Stimulated activated CD4-positive, alpha-beta T cell treated with anti-CD3 and anti-CD28 coated beads, Interleukin-12 subunit alpha, Interleukin-12 subunit beta, amount 100 ng/mL, for 48 hours (primary cell): ENCODE measurements at places on chromosomes 2 and 18.
A peak's percentile ranks its signal among the peaks of the same experiment; 100 is the strongest.

- no peak for DNase-seq
Observed at GRCh38 chr18:23584019-23584983, 2.0 kb downstream of the NPC1 start.

DNA sequence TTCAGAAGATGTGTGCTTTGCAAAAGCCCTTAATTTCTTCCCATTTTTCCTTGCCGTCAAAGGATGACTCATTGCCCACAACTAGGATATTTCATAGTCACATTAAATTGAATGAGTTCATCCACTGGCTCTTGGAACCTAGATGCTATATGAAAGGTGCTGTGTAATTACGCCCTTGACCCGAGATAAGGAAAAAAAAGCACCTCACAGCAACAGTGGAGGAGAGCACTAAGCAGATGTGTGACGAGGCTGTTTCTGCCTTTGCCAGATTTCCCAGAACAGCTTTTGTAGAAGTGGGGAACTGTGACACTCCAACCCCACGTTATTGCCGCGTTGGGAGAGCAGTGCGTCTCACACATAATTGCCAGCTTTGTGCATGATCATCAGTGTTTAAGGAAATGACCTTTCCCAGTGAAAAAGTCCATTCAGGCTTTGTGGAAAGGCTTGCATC is 33.3 kb upstream of the TMEM87B start:
- no peak for DNase-seq

DNA sequence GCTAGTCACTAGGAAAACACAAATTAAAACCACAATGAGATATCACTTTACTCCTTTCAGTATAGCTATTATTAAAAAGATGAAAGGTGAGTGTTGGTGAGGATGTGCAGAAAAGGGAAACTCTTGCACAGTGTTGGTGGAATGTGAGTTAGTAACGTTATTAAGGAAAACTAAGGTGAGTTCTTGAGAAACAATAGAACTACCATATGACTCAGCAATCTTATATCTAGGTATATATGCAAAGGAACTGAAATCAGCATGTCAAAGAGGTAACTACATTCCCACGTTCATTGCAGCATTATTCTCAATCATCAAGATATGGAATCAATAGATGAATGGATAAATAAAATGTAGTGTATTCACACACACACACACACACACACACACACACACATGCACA is 117.3 kb upstream of the HNMT start:
- no peak for DNase-seq

GRCh38 chr2:48910961-48911360 is 155.4 kb upstream of the LHCGR start:
- no peak for DNase-seq

DNA sequence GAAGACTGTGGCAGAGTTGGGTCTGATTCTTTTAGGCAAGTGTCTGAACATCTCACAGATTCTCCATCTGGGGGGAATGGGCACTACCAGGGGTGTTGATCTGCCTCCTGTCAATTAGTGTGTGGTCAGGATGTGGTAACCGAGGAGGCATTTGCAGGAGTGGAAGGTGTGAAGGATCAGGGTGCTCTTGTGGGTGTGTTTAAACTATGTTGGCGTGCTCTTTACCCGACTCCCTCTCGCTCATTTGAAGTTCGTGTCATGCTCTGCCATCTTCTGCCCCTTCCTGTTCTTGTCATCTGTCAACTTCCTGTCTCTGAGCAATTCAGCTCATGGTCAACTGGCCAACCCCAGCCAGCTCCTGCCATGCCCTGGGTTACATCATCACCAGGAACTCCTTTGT is 107.9 kb downstream of the RTN4 start:
- DNase-seq = no peak

DNA sequence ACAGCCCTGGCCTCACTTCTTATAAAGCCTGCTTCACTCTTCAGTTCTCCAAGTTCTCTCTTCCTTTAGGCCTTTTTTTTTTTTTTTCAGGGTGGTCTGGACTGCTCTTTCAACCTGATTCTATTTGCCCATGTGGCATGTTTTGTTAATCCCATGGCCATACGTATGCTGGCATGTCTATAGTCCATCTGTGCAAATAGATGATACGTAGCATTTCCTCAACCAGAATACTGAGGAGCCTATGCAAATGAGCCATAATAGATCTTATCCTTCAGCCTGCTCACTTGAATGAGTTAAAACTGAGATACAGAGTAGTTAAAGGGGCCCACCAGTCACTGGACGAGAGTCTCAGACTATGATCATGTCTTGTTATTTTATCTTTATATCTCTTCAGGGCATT is 265.2 kb upstream of the CXCR4 start:
- no peak for DNase-seq

DNA sequence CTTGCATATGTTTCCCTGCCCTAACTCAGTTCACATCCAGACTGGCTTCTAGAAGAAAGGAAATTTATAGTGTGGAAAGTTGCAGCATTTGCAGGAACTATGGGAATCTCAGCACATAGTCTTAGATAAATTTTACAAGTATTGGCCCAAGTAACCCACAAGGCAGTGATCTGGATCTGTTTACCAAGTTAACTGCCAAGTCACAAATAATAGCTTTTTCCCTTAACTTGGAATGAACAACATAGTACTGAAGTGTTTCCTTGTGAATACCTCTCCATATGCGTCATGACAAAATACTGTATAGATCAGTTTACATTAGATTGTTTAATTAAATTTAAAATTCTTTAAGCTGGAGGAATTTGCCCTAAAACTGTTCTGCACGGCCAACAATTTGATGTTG is 255.8 kb upstream of the EPAS1 start:
- no peak for DNase-seq

- no peak for DNase-seq
Observed at GRCh38 chr18:26538524-26538923, 9.8 kb downstream of the KCTD1 start.

GRCh38 chr2:47008381-47009252 is 93.0 kb upstream of the MCFD2 start:
- no peak for DNase-seq

DNA sequence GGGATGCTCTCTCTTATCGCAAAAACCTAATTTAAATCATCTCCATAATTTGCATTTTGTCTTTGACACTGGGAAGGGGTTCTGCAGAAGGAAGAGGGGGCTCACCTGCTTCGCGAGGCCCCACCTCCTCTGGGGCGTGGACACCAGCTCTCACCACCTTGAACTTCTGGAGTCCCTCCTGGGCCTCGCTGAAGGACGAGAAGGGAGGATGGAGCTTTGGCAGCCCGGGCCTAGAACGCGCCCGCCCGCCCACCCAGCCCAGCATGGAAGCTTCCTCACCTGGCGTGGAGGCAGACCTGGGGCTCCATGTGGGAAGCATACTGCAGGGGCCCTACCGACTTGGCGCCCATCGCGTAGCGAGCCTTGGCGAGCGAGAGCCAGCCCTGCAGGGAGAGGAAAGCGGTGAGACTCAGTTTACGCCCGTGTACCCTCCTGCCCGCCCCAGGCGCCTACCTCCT is 1.1 kb upstream of the IMP4 start:
- no peak for DNase-seq

DNA sequence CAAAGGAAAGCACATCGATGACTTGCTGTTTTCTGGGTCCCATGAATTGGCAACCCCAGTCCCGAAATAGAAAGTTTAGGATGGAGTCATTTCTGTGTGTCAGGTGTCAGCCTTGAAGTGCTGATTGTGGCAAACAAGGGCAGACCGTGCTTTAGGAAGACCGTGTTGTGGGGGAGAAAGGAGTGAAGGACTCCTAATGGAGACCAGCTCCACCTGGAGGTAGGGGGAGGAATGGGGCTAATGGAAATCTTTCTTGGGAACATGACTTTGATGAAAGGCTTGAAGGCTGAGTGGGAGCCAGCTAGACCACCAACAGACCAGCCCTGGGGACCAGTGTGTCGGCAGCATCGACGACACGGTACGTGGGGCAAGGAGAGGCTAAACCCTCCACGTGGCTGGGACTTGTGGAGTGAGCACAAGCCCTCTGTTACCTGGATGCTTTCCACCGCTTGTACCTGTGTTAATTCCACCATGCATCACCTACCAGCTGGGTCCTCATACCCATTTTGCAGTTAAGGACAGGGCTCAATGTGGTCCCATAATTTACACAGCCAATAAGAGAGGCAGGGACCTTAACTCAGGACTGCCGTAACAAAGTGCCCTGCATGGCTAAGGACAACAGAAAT is 104.2 kb downstream of the SH3BP4 start:
- no peak for DNase-seq

- DNase-seq = no peak
Observed at GRCh38 chr2:171266102-171266501, 105.4 kb upstream of the TLK1 start.

GRCh38 chr18:58135701-58136331 is 91.8 kb downstream of the NEDD4L start:
- DNase-seq = peak; percentile 28

- DNase-seq = no peak
Observed at GRCh38 chr2:30930716-30931115, 123.5 kb upstream of the CAPN13 start.

- DNase-seq = no peak
Observed at GRCh38 chr2:99404797-99405669, 67.8 kb downstream of the EIF5B start.

- no peak for DNase-seq
Observed at GRCh38 chr2:190553254-190553653, 18.7 kb upstream of the NEMP2 start.

- no peak for DNase-seq
Observed at GRCh38 chr2:79101024-79101423, 13.2 kb upstream of the REG1B start.

GRCh38 chr2:207387001-207387571 is 142.7 kb upstream of the CREB1 start:
- DNase-seq = no peak

- DNase-seq = no peak
Observed at GRCh38 chr18:75937306-75937705, 509.8 kb upstream of the SMIM21 start.

DNA sequence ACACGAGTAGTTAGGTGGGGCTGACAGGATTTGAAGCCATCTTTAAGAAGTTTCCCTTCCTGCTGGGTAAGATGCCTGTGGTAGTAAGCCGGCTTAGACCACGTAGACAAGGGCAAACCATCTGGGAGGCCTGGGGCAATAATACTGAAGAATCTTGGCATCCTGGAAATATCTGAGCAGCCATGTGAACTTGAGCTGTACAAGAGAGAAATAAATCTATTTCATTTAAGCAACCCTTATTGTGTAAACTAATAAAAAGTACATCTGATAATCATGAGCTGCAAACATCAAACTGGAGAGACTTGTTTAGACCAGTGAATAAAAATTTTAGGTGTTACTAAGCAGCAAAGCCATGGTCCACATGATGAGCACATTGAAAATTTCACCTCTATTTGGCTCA is 11.4 kb upstream of the CETN1 start:
- no peak for DNase-seq

DNA sequence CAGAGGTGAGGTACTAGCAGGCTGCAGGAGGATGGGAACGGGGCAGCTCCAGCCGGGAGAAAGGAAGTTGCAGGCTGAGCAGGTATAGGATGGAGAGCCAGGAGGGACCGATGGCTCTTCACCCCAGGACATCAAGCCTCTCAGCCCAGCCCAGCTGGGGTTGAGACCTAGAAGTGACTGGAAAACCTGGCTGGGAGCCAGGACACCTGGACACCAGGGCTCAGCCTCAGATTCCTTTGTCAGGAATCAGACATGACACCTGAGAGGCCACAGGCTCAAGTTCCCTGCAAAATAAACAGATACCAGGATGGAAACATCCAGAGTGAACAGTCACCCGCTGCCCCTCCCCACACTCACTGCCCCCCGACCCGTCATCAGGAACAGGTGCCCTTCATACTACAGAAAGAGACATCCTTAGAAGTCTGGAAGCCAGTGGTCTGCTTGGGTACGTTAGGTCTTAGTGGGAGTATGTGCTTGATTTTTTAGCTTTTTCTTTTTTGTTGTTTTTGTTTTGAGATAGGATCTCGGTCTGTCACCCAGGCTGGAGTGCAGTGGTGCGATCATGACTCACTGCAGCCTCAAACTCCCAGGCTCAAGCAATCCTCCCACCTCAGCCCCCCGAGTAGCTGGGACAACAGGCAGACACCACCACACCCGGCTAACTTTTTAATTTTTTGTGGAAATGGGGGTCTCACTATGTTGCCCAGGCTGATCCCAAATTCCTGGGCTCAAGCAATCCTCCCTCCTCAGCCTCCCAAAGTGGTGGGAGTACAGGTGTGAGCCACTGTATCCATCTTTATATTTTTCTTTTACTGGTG is 95.7 kb upstream of the STPG4 start:
- no peak for DNase-seq

DNA sequence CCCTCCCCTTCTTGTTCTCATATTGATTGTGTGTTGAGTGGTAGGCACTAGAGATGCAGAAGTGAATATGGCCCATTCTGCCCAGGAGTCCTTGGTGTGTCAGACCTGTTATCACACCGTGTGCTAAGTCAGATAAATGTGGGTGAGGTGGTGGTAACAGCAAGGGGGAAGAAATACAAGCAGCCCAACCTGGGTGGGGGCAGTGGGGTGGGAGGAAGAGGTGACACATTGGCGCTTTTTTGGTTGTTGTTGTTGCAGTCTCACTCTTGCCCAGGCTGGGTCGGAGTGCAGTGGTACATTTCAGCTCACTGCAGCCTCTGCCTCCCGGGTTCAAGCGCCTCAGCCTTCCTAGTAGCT is 12.8 kb downstream of the B3GNT2 start:
- no peak for DNase-seq

GRCh38 chr2:225600444-225600843 is 200.9 kb downstream of the NYAP2 start:
- no peak for DNase-seq
